ENCODE measurements at places on chromosomes 5 and 9. TPM values are rescaled to one million over a fixed set of nuclear protein-coding genes. Genes with fewer than 3 reads are reported as not detected.

Gene CENPK
- total RNA-seq, result 20.3 TPM

Gene PCDHGA7
- 3.5 TPM for total RNA-seq

Gene PCDHGC5
- 2.9 TPM for total RNA-seq

GRCh38 chr9:135797507-135798262 lies 95.7 kb downstream of the KCNT1 start:
- DNase-seq, result no peak

GRCh38 chr9:131727795-131728545 lies 11.9 kb downstream of the RAPGEF1 start:
- DNase-seq, result no peak
